ENCODE measurements at places on chromosomes 13 and 19. TPM values are rescaled to one million over a fixed set of nuclear protein-coding genes. Genes with fewer than 3 reads are reported as not detected.
A peak's percentile ranks its signal among the peaks of the same experiment; 100 is the strongest.

Gene JAK3
- total RNA-seq = 127 TPM

Gene PRR20D
- not detected for total RNA-seq

Gene HMG20B
- total RNA-seq = 99.1 TPM

Gene PSG7
- total RNA-seq = not detected

Gene TJP3
- 1.1 TPM for total RNA-seq

Gene FBN3
- total RNA-seq = not detected

Gene SRRM5
- total RNA-seq = under 0.01 TPM

Gene PSG4
- not detected for total RNA-seq

Gene C5AR1
- 0.81 TPM for total RNA-seq

Gene RANBP3
- total RNA-seq = 61.9 TPM

GRCh38 chr19:56671613-56671994, at the start of gene ZNF835:
Gene ZNF835 (minus strand): TSS chr19:56671757. CDS start chr19:56665198, 6,559 bp downstream.
- peak; percentile 24 for DNase-seq

DNA sequence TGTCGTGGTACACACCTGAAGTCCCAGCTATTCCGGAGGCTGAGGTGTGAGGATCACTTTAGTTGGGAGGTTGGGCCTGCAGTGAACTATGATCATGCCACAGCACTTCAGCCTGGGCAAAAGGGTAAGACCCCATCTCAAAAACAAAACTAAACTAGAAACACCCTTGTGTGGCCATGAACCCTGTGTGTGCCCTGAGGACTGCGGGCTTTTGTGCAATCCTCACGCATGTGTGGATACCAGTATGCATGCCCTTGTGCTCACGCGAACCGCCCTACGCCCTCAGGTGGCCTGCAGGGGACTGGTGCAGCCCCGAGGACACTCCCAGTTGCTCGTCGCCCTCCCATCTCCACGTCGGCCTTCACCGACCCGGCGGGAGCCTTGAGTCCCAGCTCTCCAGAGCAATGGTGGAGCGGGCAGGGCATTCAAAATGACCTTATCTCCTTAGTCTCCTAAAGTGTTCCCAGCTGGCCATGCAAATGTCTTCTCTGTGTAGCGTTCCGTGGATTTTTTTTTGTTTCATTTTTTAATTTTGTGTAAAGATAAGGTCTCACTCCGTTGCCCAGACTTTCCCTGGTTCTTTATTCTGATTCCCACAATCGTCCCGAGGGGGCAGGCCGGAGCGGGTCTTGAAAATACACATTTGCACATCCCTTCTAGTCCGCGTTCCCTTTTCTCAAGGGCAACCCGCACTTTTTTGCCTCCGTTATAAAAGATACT, 868 bp upstream of the EGLN2 start:
- DNase-seq = peak; percentile 86

- no peak for DNase-seq
Observed at GRCh38 chr13:79626924-79627323, 146.0 kb downstream of the NDFIP2 start.

- no peak for DNase-seq
Observed at GRCh38 chr13:98237331-98237730, 60.3 kb upstream of the RNF113B start.

GRCh38 chr19:53991224-53992113, at the start of gene CACNG6:
Gene CACNG6 (plus strand): TSS chr19:53991637. CDS start chr19:53992878, 1,241 bp downstream.
- no peak for DNase-seq

DNA sequence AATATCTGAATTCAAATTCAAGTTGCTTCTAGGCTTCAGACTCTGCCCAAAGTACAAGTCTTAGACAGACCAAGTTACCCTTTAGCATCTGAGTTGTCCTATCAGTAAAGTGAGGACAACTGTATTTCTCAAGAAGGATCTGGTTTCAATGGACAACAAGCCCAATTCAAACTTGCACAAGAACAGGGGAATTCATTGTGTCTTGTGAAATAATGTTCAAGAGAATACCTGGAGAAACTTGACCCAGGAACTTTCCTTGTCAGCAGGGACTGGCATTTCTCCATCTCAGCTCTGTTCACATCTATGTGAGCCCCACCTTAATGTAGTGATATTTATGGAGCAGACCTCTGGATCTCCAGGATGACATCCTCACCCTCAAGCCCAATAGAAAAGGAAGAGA, 894.9 kb upstream of the SLC10A2 start:
- DNase-seq = no peak

DNA sequence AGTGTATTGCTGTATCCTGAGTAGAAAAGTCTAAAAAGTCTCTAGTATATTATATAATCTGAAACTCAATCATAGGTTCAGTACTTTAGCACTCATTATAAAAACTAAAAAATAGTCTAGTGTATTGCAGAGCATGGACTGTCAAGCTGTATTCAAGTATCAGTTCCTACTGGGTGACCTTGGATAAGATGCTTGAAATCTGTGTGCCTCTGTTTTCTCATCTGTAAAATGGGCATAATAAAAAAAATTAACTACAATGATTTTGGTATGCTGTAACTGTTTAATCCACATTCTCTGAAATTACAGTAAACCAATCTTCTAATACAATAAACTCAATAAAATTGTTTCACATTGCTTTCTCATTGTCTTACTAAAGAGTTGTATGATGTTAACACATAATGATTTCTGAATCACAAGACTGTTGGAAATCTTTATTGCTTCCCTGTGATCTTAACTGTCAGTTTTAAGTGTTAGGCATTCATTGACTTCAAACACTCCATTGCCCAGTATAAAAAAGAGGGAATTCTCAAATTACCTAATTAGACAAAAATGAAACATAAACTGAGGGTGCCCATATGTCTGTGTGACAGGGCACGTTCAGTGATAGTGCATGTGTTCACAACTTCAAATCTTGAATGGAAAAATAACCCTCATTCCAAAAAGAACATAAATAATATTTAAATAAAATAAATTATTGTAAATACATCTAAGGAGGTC, 2.2 kb downstream of the STARD13 start:
- no peak for DNase-seq

DNA sequence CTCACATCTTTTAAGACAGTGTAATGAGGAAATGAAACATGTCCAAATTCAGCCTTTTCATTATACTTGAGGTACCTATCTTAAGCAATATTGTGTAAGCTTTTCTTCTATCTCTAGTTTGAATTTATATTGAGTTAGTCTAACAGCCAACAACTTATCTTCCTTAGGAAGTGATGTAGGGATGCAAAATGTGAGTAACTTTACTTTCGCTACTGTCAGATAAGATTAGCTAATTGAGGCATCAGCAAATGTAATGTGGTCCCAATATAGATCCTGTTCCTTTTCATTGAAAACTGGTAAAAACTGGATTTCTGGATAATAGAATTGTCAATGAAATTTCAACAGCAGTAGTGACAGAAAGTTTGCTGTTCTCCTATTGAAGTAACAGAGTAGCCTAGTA, 902.2 kb downstream of the GPC5 start:
- no peak for DNase-seq

GRCh38 chr13:76696370-76696769, 189.8 kb downstream of the KCTD12 start:
- no peak for DNase-seq

DNA sequence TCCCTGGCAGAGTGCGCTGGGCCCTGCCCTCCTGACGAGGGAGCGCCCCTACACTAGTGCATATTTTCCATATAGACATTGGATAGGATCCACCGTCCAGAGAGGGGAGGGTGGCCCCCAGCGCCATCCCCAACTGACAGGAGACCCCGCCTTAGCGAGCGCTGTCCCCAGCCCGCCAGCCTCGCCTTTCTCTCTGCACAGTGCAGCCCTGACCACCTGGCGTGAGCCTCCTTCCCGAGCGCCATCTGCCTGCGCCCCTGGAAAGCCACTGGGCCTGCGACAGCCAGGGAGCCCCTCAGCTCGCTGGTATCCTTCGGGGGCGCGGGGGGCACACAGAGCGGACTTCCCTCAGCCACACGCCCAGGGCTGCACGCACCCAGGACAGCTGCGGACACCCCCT, 42.1 kb upstream of the ATP12A start:
- DNase-seq = no peak

GRCh38 chr19:38554676-38555141, 63.0 kb downstream of the MAP4K1 start:
- no peak for DNase-seq

- DNase-seq = no peak
Observed at GRCh38 chr13:97810152-97810551, 143.3 kb upstream of the IPO5 start.

DNA sequence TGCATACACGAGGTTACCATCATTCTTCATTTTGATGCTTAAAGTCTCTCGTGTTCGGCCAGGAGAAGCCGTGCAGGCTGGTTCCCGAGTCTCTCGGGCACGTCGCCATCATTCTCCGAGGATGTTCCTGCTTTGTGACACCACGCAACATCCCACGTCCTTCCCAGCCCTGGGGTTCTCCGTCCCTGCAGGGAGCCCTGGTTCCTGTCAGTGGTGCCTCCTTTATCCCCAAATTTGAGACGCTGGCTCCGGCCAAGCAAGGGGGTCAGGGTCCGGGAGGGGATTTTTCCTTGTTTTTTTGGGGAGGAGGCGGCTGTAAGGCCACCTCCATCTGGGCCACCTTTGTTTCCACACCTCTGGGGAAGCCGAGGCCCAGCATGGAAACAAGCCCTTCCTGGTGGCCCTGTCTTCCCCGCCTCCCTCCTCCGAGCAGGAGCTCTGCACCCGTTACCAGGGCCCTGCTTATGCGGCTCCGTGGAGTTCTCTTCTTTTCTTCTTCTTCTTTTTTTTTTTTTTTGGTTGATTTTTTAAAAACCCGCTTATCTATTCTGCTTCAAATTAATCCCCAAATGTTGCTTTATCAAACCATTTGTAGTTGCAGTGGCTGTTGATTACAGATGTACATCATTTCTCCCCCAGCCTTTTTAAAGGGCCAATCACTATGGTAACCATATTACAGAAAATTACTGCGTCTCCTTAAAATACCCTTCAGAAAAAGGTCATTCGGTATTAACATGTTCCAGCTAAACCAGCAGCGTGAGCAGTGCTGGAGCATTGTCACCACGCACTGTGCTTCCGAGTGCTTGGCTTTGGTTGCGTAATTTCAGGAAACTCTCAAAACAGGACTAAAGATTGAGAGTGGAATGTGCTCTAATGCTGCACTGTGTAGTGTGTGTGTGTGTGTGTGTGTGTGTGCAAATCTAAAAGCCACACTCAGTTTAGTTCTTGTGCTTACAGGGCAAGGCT, 50.4 kb downstream of the TEX29 start:
- no peak for DNase-seq

DNA sequence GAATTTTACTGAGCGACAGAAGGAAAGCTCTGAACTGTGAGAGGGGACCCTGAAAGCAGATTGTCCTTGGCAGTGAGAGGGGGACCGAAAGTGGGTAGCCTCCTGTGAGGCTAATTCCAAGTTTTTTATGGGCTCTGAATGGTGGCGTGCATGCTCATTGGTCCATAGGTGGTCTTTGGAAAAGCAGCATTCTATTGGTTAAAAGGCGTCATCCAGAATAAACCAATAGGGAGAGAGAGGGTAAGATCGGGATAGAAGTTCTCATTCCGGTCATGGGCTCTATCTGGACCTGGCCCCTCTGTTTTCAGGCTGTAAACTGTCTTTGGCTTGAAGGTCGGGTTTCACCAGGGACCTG, 539.8 kb upstream of the PCDH9 start:
- no peak for DNase-seq

DNA sequence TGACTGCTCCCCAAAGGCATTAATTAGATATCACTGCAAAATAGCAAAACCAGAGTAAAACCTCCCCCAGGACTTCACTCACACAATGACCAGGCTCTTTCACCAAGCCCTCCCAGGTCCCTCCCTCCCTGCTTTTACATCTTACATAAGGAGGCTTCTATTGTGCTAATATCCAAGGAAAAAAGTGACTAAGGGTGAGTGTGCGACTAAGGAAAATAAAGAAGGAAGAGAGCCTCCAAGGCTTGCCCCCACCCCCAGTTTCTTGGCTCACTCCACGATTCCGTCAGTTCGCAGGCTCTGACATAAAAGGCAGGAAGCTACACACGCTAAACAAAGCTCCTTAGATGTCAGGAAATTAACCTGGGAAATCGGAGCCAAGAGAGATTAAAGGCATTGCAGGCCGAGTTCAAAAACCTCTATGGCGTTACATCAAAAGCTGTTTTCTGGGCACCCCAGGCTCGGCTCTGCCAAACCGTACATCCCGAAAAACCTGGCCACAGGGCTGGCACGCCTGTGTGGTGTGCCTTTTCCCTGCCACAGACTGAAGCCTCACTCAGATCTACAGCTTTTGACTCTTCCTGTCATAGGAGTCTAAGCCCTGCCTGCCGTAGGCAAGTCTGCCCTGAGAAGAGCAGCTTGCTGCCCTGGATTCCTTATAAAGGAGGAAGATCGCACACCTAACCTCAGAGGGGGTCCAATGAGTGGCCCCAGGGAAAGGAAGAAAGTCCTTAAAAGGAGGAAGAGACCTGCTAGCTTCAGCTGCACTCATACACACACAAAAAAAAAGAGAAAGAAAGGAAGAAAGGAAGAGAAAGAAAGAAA, 67.0 kb upstream of the SERP2 start:
- no peak for DNase-seq

DNA sequence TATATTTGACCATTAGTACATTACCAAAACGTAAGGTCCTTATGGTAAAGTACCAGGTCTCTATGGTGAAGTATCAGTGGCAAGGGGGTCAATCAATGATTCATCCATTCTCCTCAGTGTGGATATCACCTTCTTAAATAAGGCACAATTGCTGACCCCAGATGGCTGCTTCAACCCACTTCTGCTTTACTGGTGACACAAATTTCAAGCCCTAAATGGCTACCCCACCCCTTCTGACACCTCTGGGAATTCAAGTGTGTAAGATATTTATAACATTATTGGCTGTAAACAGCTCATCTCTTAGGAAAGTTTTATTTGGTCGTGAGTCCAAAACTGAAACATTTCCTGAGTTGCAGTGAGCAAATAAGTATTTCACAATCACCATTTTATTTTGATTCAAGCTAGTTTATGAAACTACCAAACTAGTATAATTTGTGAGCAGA, 7.9 kb upstream of the WBP4 start:
- DNase-seq = no peak

DNA sequence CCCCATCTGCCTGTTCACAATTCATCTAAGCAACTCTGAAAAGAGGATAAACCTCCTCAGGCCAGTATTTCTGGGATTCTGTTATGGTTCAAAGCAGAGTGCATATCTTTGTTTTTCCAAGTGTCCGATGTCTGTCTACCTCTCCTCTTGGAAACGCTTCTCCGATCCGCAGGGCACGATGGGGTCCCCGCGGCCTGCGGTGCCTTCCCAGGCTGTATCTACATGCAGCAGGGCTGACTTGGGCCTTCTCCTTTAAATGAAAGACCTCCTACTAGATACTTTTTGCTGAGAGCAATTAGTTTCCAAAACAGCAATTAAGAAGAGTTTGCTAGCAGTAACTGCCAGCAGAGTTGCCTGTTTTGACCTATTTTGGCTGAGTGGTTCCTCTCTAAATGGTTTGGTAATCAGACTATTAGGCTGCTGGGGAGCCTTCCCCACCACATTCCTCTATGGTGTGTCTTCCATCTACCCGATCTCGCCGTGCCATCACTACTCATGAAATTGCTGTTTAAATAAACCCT, 23.5 kb downstream of the COL4A2 start:
- no peak for DNase-seq
